ENCODE measurements at places on chromosomes 3 and 15. TPM values are rescaled to one million over a fixed set of nuclear protein-coding genes. Genes with fewer than 3 reads are reported as not detected.

DNA sequence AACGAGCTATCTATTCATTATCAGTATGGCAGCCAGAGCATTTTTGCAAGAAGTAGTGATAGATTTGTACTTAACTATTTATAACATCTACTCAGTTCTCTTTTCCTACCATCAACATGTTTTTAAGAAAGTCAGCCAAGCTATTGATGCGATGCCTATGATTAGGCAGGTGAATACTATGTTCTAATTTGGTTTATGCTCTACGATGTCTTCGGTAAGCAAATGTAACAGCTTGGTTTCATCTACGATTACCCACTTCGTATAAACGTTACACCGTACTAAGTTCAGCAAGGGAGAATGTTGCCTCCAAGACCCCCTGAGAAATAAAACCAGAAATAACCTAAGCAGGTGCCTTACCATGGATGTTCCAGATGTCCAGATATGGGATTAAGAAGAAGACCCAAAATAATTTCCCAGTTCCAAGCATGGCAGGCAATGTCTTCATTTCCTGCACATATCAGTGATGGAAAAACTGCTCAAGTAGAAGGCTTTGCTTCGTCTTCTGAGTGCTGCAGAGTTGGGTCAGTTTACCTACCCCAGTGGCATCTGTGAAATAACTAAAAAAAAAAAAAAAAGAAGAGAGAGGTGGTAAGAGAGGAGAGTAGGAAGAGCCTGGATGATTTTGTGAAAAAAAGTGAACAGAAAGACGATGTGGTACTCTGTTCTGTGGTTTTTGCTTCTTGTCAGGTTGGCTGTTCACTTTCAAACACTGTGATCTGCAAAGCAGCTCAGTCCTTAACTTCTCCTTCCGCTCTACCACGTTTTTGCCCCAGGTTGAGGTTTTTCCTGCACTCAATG is at the start of gene BTLA:
Gene BTLA, minus strand, starts transcription at position 559 of the 798 bp plus-strand sequence. Its CDS starts 114 bp downstream, at position 445.
- no peak for DNase-seq

GRCh38 chr3:142608631-142609030 is 12.4 kb downstream of the PLS1 start:
- no peak for DNase-seq

GRCh38 chr3:30688776-30689641 is 82.6 kb downstream of the TGFBR2 start:
- DNase-seq, result no peak

- no peak for DNase-seq
Measured at GRCh38 chr3:39362192-39362591, 21.0 kb upstream of the SLC25A38 start.

Gene PLXNB1
- total RNA-seq, result 4.0 TPM

DNA sequence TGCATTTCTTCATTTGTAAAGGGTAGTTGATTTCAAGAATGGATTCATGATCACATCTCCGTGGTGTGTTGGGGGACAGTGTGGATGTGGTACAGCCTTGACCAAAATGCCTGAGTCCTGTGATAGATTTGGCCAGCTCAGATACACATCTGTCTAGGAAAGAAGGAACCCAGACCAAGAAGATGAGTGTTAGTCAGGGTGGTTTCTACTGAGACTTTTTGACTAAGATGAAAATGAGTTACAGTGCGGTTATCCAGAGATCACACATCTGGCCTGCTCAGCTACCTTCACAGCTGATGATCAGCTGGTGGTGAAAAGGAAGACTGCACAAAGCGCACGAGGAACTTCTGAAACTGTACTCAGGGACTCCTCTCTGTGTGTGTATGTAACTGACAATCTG is 68.0 kb downstream of the FNDC3B start:
- no peak for DNase-seq

Gene SLC12A1
- total RNA-seq, result not detected

Measured in SJSA1 (cell line).